ENCODE measurements at places on chromosomes 6 and 20.

DNA sequence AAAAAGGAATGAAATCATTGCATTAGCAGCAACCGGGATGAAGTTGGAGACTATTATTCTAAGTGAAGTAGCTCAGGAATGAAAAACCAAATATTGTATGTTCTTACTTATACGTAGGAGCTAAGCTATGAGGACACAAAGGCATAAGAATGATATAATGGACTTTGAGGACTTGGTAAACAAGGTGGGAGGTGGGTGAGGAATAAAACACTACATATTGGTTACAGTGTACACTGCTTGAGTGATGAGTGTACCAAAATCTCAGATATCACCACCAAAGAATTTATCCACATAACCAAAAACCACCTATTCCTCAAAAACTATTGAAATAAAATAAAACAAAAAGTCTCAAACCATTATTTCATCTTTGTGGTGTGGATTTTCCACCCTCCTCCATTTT, 593.5 kb downstream of the TENT5A start:
- no peak for DNase-seq

GRCh38 chr6:73121421-73121993, 103.8 kb downstream of the KHDC1L start:
- DNase-seq = no peak

DNA sequence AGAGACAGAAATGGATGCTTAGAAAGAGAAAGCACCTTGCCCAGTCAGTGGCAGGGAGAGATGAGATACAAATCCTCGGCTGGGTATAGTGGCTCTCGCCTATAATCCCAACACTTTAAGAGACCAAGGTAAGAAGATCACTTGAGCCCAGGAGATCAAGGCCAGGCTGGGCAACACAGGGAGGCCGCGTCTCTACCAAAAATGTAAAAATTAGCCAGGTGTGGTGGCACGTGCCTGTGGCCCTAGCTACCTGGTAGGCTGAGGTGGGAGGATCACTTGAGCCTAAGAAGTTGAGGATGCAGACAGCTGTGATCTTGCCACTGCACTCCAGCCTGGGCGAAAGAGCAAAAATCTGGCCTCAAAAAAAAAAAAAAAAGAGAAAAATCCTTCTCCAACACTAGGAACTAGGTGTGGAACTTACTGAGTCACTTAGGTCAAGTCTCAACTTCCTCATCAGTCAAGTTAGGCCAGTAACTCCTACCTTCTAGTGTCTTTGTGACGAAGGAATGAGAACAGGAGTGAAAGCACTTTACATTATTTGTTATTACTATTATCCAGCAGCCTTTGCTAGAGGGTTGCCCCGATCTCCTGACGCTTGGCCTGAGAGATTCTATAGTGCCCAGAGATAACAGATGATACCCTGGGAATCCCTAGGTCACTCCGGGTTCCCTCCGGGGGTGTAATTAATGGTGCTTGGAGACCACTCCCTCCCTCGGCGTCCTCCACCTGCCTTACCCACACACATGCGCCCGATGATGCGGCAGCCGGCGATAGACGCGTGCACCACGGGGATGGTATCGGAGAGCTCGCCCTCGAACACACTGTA, 918 bp downstream of the EIF6 start:
- no peak for DNase-seq

DNA sequence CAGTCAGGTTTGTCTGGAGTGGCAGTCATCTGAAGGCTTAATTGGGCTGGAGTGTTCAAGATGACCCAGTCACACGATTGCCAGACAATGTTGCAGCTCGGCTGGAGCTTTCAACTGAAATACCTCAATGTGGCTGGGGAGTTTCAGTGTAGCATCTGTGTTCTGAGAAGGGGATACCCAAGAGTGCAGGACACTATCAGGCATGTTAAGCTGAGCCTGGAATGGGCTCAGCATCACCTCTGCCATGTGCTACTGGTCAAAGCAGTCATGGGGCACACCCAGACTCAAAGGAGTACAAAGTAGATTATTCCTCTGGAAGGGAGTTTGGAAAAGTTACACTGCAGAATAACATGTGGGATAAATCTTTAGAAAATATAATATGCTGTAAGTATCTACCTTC, 363.9 kb downstream of the KIF16B start:
- DNase-seq = no peak

GRCh38 chr6:48912503-48912902, 550.5 kb downstream of the MMUT start:
- DNase-seq = no peak

DNA sequence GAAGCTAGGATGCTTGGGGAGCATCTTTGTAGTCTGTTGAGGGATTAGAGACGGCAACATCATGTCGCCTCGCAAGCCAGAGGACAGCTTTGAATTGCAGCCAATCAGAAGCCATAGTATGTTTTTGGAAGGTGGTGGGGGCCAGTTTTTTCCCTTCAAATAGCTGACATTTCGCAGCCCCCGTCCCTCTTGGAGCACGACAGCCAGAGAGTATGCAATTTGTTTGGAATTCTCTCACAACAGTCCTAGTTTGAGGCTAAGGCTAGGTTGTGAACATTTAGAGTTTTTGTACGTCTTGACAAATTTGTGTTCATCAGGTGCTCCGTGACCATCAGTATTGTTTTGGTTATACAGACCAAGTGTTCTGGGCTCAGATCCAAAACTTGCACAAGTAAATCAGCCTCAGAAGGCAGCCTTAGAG, 83.3 kb downstream of the PLCB1 start:
- DNase-seq = no peak

GRCh38 chr6:38180586-38180985, 361.1 kb downstream of the ZFAND3 start:
- DNase-seq = no peak
